ENCODE measurements at places on chromosomes 1 and 21.

DNA sequence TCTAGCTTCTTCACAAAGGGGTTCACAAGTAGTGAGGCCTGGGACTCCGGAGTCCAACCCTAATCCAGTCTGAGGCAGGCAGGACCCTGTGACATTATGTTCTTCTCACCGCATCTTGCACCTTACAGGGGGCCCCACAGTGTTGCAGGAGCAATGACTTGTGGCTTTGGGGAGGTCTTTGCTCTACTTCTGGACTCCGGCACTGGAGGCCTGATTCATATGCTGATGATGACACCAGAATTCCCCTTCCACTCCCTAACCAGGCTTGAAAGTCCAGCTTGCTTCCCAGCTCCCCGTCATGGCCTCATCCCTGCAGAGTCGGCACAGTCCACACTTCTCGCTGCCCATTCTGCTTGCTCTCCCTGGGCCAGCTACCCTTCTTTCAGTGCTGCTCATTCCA, 96.3 kb upstream of the SLC44A3 start:
- peak; percentile 69 for DNase-seq

GRCh38 chr1:61160526-61160925, 78.2 kb downstream of the NFIA start:
- peak; percentile 35 for DNase-seq

GRCh38 chr1:116941670-116942069, 32.0 kb downstream of the PTGFRN start:
- DNase-seq: no peak

DNA sequence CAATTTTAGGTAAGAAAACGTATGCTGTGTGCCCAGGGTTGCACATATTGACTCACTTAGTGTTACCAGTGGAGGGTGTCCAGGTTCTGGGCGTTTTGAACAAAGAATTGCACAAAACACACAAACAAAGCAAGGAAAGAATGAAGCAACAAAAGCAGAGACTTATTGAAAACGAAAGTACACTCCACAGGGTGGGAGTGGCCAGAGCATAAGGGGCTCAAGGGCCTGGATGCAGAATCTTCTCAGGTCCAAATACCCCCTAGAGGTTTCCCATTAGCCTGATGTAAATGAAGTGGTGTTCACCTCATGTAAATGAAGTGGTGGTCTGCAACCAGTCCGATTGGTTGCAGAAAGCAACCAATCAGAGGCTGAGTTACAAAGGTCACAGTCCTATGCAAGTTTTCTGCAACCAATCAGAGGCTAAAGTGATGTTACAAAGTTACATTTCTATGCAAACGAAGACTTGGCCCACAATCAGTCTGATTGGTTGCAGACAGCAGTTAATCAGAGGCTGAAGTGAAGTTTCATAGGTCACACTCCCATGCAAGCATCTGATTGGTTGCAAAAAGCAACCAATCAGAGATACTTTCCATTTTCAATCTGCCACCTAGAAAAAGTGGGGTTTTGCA, 228.3 kb downstream of the ST6GALNAC3 start:
- DNase-seq: no peak

GRCh38 chr21:45845770-45846090, 135.8 kb upstream of the COL6A1 start:
- DNase-seq: no peak

DNA sequence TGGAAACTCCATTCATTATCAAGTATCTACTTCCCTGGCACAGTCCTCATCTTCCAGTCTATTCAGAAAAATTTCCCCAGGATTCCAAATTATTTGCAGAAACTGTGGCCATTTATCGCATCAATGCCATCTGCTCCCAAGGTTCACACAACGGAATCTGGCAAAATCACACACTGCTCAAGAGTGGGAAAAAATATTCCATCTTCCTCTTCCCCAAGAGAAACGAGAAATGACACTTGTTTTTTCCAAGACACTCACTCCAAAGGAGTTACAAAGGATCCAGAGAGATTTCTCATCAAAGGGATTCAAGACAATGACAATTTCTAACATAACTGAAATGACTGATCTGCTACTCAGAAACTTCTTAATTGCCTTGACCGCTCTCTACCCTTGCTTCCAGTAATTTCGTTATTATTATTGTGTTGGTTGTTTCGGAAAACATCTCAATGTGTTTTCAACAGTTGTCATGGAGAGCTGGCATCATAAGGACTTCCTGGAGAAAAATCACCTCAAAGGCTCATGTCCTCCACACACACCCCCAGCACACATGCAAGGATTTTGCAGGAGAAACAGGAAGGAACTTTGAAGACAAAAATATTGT, 128.0 kb downstream of the PSMG1 start:
- DNase-seq: no peak

GRCh38 chr21:24223624-24224023, 1383.7 kb downstream of the MRPL39 start:
- no peak for DNase-seq

DNA sequence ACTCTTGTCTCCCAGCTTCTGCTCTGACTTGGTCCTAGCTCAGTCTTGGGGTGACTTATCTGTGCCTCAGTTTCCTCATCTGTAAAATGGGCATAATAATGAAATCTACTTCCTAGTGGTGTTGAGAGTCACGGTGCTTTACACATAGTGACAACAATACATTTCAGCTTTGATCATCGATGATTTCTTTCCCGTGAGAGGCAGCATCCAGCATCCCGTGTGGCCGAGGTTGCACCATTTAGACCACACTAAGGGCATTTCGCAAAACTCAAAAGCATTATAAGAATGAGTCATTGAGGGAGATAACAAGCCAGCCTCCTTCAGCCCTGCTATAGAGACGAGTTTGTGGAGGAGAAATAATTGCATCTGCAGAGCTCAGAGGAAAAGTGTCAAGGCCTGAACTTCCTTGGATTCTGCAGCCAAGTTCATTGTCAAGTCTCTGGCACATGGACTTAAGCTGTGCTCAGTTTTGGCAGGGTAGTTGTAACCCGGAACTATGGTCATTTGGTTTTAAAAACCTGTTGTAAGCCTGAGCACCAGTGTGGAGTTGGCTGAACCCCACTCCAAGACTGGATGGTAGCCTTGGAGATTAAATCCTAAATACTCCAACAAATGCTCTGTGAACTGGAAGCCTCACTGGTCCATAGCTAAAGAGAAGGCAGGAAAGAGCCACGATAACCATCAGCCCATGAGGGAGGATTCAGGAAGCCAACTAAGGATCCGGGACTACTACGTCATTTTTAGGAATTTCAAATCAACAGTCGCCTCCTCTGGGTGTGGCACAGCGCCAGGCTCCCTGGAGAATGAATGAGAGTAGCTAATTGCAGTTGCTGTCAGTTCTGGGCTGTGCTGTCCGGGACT, 64.2 kb downstream of the TCP10L start:
- no peak for DNase-seq

GRCh38 chr1:191963781-191964455, 194.3 kb upstream of the RGS18 start:
- no peak for DNase-seq

- no peak for DNase-seq
Measured at GRCh38 chr1:54409156-54410142, 3.3 kb upstream of the SSBP3 start.

GRCh38 chr1:90501281-90501680, 215.8 kb downstream of the BARHL2 start:
- no peak for DNase-seq

DNA sequence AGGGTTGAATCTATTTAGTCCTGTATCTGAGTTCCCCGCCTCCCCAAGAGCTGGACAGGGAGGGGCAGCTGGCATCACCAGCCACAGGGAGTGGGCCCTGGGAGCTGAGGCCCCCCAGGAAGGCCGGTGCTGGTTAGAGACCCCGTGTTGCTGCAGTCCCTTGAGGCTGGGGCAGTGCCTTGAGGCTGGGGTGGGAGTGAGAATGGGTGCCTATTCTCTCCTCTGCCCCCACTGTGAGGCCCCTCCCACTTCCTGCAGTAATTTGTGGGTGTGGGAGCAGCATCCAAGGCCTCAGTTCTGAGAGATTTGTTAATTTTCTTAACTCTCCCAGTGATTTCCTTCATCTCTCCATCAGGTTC, 2.5 kb upstream of the TRAPPC3 start:
- DNase-seq: no peak

DNA sequence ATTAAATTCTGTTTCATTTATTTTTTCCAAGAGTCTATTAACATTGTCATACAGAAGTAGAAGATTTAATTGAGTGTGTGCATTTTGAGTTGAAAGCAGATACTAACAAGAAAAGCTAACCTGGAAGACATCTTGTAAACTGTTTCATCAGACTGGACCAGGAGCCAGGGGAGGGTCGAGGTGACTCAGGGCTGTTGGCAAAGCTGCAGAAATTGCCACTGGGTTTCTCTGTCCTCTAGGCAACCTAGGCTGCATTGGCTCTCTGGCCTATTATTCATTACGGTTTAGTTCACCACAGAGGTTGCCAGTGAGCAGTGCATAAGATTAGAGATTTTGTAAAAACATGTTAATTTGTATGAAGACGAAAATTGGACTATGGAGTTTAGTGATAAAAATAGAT, 27.5 kb downstream of the ERG start:
- DNase-seq: peak; percentile 61

DNA sequence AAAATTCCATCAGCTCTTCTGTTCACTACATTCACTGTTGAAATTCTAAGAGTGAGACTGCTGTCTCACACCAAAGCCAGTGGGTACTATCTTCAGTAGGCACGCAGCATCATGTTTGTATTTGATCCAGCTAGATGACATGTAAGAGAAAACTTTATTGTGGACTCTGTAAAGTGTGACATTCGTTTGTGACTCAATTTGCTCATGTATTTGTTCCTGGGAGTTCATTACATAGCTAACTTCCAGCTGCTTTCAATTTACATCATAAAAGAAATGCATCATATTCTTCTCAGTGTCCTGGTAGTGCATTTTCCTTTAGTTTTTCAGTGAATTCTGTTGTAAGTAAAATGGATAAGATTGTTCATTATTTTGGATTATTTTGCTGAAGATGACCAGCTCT, 31.4 kb downstream of the CTH start:
- no peak for DNase-seq

DNA sequence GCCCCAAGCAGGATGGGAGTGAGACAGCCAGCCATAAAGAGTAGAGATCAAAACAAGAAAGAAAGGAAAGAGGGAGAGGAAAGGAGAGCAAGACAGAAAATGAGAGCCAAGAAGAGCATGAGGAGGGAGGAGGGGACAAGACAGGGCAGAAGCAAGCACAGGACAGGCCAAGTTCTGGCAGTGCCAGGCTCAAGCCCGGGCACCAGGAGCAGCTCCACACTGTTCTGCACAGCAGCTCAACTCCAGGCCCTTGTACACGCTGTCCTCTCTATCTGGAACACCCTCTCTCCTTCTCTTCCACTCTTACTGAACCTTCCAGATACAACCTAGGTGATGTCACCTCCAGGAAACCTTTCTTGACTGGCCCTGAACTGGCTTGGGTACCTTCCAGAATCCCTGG, 11.7 kb downstream of the IFFO2 start:
- no peak for DNase-seq

GRCh38 chr1:238581332-238581731, 690.6 kb upstream of the ZP4 start:
- DNase-seq: no peak

- no peak for DNase-seq
Measured at GRCh38 chr21:31182231-31183140, 144.2 kb upstream of the KRTAP19-8 start.

- no peak for DNase-seq
Measured at GRCh38 chr21:39313042-39313570, 326 bp downstream of the BRWD1 start.

DNA sequence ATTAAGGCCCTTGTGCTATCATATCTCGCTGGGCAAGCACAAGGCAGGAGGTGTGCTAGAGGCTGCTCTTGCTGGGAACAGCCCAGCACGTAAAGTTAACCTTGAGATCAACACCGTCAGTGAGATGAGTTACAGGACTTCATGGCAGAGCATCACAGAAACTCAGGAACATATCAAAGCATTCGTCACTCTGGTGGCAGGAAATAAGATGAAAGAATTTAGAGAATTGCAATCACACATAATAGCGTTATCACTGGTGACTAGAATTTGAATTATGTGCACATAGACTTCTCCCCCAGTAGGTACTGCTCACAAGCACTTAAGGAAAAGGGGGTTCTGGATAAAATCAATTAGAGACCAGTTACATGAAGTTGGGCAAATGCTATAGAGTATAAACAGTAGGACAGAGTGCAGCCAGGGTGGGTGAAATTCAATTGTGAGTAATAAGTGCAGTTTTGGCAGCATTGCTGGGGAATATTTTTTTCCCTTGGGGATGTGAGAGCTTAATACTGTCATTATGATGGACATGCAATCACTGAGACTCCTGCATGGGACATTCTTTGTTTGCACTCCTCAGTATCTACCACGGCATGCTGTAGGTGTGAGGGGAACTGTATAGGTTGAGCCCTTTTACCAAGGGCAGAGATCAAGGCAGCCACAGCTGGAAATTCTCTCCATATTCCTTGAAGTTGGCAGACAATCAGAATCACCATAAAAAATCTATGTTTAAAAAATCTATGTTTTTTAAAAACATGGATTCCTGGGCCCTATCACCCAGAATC, 44.2 kb upstream of the ARHGAP29 start:
- no peak for DNase-seq

GRCh38 chr1:78549331-78549730, 58.6 kb downstream of the PTGFR start:
- DNase-seq: no peak

- DNase-seq: no peak
Measured at GRCh38 chr1:88608139-88608943, 75.7 kb upstream of the PKN2 start.

- DNase-seq: no peak
Measured at GRCh38 chr1:78351551-78352216, 139.1 kb upstream of the PTGFR start.

DNA sequence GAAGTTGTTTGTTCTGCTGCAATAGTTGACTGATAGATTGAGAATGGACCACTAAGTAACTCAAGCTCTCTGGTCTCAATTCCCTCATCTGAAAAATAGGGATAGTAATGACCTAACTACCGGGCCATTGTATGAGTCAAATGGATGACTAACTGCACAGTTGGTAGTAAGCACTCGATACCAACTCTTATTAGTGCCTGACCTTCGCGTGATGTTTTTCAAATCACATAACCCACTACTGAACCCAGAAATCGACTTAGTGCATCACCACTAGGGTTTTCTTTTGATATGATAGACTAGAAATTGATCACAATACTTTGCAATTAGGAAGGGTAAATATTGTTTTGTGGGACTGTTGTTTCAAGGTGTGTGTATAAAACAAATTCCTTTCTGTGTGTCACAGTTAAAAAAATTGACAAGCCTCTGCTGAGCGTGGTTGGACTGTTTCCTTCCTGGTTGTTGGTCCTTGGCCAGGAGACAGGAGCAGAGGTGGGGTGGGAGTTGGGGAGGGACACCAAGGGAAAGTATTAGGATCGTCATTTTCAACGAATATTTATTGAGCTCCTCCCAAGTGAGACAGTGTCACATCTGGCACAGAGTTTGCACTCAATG, 54.0 kb upstream of the LRP8 start:
- no peak for DNase-seq

GRCh38 chr1:77888081-77888780, at the start of gene NEXN:
NEXN (plus strand) TSS chr1:77888624; CDS start chr1:77916107, 27,483 bp downstream.
- peak; percentile 14 for DNase-seq

DNA sequence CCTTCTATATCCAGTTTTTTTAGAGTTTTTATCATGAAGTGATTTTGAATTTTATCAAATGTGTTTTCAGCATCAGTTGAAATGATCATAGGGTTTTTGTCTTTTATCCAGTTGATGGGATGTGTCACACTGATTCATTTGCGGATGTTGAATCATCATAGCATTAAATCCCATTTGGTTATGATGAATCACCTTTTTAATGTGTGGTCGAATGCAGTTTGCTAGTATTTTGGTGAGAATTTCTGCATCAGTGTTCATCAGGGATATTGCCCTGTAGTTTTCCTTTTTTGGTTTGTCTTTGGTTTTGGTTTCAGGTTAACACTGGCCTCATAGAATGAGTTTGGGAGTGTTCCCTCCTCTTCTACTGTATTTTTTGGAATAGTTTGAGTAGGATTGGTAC, 80.3 kb downstream of the DIRAS3 start:
- DNase-seq: no peak

Measured in CD14-positive monocyte (primary cell).